ENCODE measurements at places on chromosomes 7 and 10.

GRCh38 chr10:79298403-79299244 is 48.6 kb upstream of the PPIF start:
- DNase-seq: no peak

- DNase-seq: no peak
Observed at GRCh38 chr7:12801107-12801506, 113.7 kb downstream of the ARL4A start.

DNA sequence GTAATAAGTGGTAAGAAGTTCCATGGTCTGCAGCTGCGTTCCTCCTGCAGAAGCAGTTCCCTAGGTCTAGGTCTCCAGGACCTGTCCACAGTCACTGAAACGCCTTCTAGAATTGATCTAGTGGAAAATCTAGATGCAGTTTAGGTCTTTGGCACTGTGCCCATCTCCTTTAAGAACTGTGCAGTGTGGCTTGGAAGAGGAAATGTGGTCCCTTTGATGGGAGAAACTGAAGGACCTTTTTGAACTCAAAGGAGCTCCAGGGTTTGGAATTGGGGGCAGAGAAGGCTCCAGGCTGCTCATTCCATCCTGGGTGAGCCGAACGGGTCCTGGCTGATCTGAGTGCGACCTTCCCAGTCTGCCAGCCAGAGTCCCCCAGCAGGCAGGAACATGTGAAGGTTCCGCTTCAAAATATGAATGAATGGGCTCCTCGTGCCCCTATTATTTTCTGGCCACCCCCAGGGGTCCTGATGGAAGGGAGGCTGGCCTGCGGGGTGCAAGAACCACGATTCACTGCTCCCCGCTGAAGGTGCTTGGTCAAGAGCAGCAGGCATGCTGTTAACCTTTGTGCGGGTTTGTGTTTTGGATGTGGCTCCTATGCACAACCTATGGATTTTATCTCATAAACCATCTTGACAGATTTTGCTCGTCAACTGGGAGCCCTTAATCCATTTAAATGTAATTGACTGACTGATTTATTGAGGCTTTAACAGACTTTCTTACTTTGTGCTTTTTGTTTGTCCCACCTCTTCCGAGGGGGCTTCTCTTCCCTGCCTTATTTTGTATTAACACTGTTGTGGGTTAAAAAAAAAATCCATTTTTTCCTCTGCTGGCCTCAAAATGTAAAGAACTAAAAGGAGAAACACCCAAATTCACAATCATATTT is 36.7 kb downstream of the ZNF467 start:
- DNase-seq: no peak

DNA sequence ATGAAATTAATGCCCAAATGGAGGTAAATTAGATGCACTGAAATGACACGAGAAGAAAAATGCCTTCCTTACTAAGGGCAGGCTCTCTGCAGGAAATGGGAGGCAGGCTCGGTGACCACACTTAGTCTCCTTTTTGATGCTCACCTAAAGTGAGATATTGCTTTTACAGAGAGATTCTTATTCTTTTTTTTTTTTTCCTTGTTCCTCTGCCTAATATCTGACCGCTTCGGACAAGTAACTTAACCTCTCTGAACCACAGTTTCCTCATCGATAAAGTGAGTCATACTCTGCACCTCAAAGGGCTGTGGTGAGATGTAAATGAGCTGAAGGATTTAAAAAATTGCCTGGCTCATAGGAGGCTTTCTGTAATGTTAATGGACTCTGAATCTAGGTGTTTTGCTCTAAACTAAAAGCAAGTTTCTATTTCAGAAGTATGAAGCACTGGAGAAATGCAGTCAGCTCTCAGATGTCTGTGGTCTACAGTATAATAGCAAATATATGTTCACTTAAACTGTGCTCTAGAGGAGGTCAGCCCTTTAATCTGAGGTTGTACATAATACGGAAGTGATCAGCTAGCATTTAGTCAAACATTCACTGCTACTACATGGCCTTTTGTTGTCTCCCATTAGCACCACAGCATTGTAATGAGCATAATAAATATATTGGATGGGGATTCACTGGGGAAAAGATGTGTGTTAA is 23.2 kb downstream of the NKX2-3 start:
- no peak for DNase-seq

GRCh38 chr7:114720725-114721124 is 201.2 kb upstream of the MDFIC start:
- no peak for DNase-seq

DNA sequence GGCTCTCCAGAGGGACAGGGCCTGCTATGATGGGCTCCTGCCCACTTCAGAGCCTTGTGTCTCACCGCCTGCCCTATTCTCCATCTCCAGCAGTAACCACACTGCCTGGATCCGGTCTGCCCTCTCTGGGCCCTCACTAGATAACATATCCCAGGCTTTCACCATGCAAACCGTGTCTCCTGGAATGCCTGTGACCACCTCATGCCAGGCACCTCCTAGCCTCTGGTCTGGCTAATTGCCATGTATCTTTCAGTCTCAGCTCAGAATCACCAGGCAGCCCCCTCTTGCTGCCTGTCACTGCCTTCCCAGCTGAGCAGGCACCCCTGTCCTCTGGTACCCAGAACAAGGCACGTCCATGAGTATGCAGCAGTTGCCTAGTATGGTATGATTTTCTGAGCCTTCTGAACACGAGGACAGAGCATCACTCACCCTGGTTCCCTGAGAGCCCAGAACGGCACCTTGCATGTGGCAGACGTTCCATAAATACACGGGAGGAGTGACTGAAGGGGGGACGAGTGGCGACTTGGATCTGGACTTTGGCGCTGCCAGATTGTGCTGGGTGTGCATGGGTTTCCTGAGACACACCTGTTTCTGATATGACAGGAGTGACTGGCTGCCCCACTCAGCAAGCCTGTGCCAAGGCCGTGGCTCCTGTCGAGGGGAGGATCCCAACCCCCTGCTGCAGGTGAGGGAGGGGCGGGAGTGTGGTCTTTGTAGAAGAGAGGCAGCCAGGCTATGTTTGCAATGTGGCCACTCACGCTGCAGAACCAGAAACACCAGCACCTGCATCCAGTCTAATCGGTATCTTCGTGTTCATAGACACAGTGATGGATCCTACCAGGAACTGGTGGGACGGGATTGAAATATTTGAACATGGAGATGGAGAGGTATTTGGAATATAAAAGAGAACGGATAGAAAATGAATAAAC is 95.2 kb downstream of the VOPP1 start:
- no peak for DNase-seq

DNA sequence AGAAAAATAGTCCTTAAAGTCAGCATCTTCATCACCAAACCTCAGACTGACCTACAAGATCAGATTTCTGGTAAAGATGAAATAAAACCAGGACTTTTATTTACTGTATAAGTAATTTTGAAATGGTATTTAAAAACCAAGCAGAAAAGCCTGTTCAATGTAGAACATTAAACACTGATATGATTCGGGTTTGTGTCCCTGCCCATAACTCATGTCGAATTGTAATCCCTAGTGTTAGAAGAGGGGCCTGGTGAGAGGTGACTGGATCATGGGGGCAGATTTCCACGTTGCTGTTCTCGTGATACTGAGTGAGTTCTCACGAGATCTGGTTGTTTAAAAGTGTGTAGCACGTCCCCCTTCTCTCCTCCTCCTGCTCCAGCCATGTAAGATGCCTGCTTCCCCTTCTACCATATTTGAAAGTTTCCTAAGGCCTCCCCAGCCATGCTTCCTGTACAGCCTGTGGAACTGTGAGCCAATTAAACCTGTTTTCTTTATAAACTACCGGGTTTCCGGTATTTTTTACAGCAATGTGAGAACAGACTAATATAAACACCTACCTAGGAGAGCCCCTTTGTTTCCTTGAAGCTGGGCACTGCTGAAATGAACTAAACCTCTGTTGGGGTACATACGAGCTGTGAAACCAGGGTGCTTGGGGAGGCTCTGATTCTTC is 120.1 kb downstream of the KMT2E start:
- DNase-seq: no peak

DNA sequence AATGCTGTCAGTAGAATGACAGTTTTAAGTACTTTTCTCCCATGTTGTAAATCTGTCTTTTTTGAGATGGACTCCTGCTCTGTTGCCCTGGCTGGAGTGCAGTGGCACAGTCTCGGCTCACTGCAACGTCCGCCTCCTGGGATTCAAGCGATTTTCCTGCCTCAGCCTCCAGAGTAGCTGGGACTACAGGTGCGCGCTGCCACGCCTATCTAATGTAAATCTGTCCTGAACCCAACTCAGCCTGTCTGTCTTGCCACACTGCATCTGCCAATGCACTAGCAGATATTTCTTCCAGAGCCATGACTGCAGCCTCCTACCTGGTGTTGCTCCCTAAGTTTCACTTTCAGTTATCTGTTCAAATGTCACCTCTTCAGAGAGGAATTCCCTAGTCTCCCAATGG is 264.1 kb downstream of the PHF14 start:
- no peak for DNase-seq

DNA sequence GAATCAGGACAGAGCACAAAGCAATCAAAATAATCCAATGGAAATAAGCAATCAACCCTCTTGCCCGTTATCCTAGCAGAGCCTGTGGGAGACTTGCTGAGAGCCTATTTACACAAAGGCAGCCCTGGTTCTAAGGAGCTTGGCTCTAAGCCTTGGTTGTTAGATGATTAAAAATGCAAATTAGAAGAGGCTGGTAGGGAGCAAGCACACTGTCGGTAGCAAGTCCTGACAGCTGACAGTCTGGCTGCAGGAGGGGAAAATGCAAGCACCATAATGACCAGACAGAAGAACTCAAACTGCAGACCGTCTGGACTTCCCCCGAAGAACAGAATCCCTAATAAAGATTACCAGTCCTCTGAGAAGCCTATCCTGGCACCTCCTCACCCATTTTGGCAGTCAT is 131.8 kb upstream of the CTTNBP2 start:
- no peak for DNase-seq

GRCh38 chr7:115359119-115359518 is 437.2 kb downstream of the MDFIC start:
- DNase-seq: no peak

DNA sequence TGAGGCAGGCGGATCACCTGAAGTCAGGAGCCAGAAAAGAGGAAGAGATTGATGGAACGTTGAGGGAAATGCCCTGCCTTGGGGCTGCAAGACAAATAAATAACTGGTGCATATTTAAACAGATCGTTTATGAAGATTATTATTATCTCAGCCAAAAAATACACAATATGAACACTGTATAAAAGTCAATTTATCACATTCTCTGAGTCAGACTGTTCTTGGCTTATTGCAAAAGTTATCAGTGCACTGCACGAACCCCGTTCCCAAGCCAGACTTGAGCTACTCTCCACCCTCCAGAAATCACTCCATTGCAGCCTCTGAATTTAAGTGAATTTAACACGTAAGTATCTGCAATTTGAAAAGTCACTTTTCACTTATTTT is 1.6 kb downstream of the DNMBP start:
- no peak for DNase-seq

DNA sequence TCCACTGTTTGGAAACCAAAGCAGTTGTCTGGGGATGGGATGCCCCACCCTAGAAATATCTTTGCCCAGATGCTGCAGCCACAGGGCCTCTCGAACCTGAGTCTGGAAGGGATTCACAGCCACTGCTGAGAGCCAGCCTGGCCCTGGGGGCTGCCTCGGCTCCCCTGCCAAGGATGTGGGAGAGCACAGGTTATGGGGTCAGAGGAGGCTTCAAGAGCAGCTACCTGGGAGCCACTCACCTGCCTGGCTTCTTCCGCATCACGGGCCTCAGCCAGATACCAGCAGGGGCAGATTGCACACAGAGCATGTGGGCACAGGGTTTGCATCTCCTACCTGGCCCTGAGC is 5.4 kb upstream of the PWWP2B start:
- no peak for DNase-seq

DNA sequence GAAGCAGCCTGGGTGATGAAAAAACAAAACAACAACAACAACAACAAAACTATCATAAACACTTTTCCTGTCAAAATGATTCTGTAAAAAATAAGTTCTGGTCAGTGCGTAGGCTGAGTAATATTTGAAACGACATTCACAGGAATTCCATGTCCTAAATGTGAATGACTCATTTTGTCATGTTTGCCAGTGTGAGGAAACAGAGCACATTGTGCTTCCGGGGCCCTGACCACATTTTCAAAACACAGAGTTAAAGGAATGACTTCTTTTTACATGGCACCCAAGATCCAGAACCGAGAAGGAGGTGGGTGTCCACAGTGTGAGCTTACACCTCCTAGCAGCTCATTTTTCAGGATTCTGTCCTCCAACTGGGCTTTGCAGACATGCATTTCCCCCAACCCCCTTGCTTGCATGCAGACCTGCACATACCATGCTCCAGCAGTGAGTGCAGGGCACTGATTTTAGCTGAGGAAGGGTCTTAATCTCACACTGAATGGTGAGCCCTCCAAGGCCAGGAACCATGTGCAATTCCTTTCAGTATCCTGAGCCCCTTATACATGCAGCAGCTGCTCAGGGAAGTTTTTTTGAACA is 3.0 kb downstream of the CLRN3 start:
- DNase-seq: no peak

DNA sequence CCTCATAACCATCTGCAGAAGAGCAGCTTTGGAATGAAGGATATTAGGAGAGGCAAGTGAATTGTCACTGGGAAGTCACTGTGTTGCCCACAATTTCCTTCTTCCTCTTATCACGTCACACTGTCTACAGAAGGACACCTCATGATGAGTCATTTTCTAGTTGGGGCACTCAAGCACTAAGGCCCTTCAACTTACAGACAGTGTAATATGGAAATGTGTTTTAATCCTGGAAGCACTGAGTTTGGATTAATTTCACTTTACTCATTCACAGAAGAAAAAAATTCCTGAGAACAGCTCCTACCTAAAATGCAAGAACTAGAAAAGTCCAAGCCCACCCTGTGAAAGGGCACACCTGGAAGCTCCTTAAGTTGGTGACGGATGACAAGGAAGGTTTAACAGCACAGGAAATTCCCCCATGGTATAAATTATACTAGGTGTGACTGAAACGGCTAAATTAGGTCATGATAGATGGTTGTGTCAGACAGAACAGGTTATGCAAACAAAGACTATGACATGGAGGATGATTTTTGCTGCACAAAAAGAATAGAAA is 56.6 kb downstream of the PARD3 start:
- DNase-seq: no peak

- DNase-seq: peak; percentile 36
Observed at GRCh38 chr7:65269150-65269856, 104.4 kb upstream of the ZNF92 start.

- no peak for DNase-seq
Observed at GRCh38 chr7:64183126-64183742, 23.8 kb upstream of the ZNF735 start.

- no peak for DNase-seq
Observed at GRCh38 chr10:8365935-8366911, 311.7 kb downstream of the GATA3 start.

DNA sequence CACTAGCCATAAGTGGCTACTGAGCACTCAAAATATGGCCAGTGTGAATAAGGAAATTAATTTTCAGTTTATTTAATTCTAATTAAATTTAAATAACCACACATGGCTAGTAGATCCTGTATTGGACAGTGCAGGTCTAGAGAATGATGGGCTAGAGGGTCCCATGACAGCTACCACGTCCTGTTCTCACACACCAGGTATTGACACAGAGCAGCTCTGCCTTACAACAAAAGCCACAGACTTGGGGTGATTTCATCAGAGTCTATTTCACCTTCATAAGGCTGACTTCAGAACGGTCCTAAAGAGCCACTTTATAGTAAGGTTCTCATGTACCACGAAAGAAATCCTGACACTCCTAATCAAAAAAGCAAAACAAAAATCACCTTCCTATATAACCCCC is 111.3 kb downstream of the UBE2H start:
- no peak for DNase-seq

- DNase-seq: no peak
Observed at GRCh38 chr7:131279044-131279443, 48.6 kb upstream of the MKLN1 start.

- no peak for DNase-seq
Observed at GRCh38 chr10:124875596-124875995, 66.3 kb upstream of the ZRANB1 start.
